ENCODE measurements at places on chromosomes 2 and 18. TPM values are rescaled to one million over a fixed set of nuclear protein-coding genes. Genes with fewer than 3 reads are reported as not detected.

The RAB6C gene
- not detected for total RNA-seq

The NCKAP5 gene
- 0.39 TPM for total RNA-seq

The ZBTB7C gene
- not detected for total RNA-seq

The ALKAL2 gene
- total RNA-seq, result not detected

The CYP26B1 gene
- 0.78 TPM for total RNA-seq

The PAX3 gene
- total RNA-seq, result not detected

The IL1RN gene
- not detected for total RNA-seq

The STPG4 gene
- total RNA-seq, result 0.11 TPM

The NXPH2 gene
- not detected for total RNA-seq

The SLC9A2 gene
- not detected for total RNA-seq

The SP5 gene
- not detected for total RNA-seq

The GAREM1 gene
- 0.40 TPM for total RNA-seq

The DSG1 gene
- total RNA-seq, result not detected

The ANO7 gene
- 0.59 TPM for total RNA-seq

The MALL gene
- total RNA-seq, result 72.2 TPM
